ENCODE measurements at places on chromosomes 5 and 9. TPM values are rescaled to one million over a fixed set of nuclear protein-coding genes. Genes with fewer than 3 reads are reported as not detected.

SLC24A2 gene
- not detected for polyA plus RNA-seq

MRPL22 gene
- 47.3 TPM for polyA plus RNA-seq

FRRS1L gene
- 0.14 TPM for polyA plus RNA-seq

ELOVL7 gene
- 0.11 TPM for polyA plus RNA-seq

SLC25A2 gene
- polyA plus RNA-seq: not detected

DNA sequence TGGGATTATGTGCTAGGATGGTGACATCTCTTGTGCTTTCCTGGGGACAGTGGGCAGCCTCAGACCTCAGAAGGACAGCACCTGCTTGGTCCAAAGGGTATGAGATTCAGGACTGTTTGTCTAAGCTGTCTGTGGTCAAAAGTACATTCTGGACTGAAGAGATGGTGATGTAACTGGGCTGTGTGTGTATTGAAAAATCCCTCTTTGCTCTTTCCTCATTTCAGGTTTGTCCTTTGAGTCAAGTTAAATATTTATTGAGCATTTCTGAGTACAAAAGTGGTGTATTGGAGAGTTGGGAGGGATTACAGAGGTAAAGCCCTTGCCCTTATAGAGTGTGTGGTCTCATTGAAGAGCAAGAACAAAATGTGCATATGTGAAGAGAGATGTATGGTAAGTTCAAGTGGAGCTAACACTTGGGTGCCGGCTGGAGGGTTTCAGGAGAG, 46.7 kb downstream of the RCL1 start:
- no peak for DNase-seq

DNA sequence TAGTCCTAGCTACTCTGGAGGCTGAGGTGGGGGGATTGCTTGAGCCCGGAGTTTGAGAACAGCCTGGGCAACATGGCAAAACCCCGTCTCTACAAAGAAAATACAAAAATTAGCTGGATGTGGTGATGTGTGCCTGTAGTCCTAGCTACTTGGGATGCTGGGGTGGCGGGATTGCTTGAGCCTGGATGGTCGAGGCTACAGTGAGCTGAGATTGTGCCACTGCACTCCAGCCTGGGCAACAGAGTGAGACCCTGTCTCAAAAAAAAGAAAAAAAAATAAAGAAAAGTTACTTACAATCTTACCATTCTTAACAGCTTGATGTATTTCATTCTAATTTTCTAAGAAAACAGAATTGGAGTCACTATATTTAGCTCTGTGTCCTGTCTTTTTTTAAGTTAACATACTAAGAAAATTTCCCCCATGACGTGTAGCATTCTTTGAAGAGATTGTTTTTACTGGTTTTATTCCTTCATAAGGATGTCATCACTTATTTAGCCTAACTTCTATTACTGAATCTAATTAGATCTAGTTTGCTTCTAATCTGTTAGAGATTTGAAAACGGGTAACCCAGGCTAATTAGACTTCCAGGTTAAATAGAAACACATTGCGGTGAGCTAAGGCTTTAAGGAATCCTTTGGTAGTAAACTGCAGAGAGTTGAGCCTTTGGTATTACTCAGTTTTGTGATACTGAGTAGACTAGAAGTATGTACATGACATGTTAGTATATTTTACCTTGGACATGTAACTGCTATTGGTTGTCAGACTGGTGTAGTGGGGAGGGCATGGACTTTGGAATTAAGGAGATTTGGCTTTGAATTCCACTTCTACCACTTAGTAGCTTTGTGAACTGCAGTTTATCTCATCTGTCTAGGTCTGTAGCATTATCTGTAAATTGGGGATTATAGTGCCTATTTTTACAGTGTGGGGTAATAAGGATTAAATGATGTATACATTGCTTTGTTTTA, 24.0 kb downstream of the HSPA4 start:
- no peak for DNase-seq

Measured in AG04450 (cell line).